ENCODE measurements at places on chromosomes 3 and 15.
A peak's percentile ranks its signal among the peaks of the same experiment; 100 is the strongest.

GRCh38 chr3:49902511-49903345 is 945 bp downstream of the MST1R start:
- no peak for DNase-seq

- DNase-seq, result no peak
These were observed 60.7 kb downstream of the SLC24A1 start for GRCh38 chr15:65682404-65682911.

DNA sequence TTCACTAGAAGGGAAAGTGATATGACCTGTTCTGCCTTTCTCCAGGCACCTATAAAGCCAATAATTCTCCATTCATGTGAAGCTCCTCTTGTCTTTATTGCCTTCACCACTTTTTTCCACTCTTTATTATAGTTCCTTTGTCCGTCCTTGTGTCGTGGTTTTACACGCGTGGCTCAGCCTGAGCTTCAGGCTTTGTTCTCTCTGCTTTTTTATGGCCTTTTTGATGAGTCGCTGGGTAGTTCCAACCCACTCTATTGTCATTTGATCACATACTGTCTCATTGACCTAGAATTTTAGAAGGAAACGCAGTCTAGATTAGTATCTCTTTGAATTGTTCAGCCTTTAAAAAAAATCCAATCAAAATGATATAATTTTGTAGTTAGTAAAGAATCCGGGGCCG is 403.2 kb downstream of the PTPRG start:
- DNase-seq, result no peak

GRCh38 chr15:31236184-31237042 is 90.2 kb upstream of the KLF13 start:
- peak; percentile 49 for DNase-seq

GRCh38 chr3:71905426-71905825 is 120.5 kb upstream of the PROK2 start:
- DNase-seq, result no peak

DNA sequence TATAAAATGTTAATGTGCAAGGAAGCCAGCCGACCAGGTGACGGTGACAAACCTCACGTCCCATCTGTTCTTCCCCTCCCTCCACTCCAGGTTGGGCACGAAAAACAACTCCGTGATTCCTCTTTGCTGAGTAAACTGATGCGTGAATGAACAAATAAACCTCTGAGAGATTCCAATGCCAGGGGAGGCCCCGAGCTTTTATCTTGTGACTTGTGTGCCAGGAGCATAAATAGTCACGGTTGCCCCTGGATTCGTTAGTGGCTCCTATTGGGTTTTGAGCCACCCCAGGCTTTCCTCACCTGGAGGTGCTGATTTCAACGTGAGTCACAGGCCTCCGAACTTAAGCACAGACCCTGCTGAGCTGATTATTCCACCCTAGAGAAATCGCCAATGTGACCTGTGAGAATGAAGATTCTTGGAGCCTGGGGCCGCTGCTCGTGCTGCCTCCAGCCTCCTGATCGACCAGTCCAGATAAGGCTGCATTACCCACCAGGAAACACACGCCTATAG is 119.2 kb downstream of the SHQ1 start:
- DNase-seq, result no peak

- no peak for DNase-seq
These were observed 45.0 kb downstream of the MYO5A start for GRCh38 chr15:52483707-52484106.

- DNase-seq, result peak; percentile 49
These were observed 12.0 kb downstream of the MRPL46 start for GRCh38 chr15:88454867-88455810.

DNA sequence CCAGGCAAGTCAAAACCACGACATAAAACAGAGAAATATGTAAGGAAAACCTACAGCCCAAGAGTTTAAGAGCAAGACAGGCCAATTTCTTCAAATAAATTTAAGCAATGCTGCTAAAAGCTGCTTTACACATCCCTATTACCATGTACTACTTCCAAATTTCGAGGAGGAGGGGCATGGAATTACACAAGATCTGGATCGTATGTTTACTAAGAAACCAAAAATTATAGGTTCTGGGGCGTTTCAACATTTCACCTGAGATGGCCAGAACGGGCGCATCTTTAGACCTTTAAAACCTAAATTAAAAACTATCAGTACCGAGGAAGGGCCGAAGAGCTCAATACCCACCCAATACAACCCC is 664 bp upstream of the NR2C2 start:
- DNase-seq, result no peak

DNA sequence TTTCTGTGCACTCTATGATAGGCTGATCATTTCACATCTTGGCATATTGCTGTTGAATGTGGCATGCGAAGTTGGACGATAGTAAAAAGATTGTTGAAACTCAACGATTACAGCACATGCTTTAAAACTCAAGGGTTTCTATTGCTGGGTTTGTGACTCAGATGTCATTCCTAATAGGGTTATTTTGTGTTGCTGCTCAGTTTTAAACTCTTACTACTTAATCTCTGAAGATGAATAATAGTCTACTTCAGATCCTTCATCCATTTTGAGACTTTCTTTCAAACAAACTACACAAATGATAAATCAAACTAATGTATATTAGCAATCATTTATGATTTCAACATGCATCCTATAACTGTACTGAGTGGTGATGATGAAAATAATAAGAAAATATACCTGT is 71.3 kb upstream of the MBNL1 start:
- no peak for DNase-seq

DNA sequence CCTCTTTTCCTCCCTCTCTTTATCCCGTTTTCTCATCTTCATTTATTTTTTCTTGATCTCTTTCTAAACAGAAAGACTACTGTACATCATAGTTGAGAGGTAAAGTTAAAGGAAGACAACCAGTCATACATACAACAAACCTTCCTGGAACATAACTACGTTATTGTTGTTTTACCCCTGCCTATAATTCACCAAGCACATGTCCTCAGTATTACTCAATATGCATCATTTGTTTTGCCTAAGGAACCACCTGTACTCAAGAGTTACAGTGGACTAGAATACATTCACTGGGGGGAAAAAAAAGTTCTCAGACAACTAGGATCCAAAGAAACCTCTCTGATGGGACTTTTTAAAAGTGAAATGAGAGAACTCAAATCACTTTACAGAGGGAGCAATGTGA is 344.7 kb upstream of the RBMS3 start:
- DNase-seq, result no peak

DNA sequence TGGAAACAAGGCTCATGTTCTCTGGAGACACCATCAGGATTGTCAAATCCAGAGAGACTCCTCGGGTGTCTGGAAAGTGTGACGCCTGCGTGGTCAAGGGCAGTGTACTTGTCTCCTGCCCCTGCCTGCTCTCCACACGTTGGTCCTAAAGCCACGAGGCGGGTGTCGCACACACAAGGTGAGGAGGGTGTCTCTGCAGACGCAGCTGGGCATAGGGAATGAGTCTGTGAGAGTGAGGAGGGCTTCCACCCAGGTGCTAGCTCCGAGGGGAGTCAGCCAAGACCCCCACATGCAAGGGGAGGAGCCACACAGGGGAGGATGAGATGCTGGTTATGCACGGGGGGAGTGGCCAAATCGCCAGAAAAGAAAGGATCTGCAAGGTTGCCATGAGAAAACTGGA is 27.9 kb upstream of the OCA2 start:
- no peak for DNase-seq

DNA sequence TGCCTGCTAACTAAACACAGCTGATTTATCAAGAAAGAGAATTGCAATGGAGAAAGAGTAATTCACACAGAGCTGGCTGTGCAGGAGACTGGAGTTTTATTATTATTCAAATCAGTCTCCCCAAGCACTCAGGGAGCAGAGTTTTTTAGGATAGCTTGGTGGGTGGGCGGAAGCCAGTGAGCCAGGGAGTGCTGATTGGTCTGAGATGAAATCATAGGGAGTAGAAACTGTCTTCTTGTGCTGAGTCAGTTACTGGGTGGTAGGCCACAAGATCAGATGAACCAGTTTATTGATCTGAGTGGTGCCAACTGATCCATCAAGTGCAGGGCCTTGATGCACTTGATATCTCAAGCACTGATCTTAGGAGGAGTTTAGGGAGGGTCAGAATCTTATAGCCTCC is 891.9 kb upstream of the CADM2 start:
- no peak for DNase-seq

DNA sequence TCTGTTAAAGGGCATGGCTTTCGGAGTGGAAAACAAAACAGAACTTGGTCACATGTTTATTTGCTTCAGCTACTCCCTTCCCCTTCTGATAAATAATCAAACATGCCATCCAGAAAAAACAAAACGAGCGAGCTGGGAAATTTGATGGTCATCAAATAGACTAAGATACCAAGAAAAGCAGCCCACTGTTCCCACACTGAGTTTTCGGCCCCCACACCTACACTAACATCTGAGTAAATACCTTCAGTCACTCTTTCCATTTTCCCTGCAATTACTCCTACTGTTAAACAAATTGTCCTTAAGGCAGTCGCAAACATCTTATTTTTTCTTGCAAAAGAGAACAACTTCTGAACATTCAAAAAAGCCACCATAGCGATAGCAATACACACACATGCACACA is 454.6 kb downstream of the FOXP1 start:
- no peak for DNase-seq

DNA sequence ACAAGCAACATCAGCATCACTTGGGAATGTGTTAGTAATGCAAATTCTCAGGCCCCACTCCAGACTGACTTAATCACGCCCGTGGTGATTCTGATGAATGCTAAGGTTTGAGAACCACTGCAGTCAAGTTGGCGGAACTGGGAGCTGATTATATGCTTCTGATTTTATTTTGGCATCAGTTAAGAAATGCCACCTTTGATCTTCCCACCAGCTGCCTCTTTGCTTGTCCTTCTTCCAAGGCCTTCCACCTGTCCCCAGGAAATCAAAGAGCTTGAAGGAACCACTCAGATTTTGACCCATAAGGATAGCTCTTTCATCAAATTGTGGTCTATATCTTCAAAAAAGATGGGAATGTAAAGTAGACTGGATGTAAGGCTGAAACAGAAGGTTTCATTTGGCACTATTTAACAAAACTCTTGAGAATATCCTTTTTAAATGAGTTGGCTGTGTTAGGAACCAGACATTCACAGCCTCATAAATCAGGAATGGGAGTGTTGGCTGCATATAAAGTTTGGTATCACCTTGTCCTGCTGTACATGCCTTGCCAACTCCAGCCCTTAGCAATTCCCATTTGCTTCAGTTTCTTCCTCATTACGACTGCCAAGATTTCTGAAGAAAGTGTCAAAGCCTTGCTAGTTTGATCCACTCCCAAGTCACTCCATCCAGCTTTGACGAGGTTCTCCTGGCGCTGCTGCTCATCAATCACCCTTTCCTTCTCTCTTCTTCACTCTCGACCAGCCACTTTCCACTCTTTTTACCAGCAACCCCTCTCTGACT is 125.8 kb upstream of the NPHP3 start:
- no peak for DNase-seq

DNA sequence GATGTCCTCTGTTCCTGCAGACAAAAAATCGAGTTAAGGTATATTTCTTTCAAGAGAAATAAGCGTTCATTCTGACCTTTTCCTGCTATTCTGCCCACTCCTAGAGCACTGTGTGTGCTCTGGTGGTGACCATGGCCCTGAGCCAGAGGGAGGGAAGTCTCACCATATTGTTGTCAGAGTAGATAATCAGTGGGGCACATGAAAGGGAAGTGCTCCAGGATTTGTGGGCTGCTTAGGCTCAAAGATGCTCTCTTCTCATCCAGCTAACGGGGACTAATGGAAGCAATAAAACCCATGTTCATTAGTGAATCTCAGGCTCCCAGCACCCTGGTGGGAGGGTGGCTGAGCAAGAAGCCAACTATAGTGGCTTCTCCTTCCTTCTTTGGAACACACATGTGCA is 70.7 kb upstream of the EOMES start:
- DNase-seq, result no peak

DNA sequence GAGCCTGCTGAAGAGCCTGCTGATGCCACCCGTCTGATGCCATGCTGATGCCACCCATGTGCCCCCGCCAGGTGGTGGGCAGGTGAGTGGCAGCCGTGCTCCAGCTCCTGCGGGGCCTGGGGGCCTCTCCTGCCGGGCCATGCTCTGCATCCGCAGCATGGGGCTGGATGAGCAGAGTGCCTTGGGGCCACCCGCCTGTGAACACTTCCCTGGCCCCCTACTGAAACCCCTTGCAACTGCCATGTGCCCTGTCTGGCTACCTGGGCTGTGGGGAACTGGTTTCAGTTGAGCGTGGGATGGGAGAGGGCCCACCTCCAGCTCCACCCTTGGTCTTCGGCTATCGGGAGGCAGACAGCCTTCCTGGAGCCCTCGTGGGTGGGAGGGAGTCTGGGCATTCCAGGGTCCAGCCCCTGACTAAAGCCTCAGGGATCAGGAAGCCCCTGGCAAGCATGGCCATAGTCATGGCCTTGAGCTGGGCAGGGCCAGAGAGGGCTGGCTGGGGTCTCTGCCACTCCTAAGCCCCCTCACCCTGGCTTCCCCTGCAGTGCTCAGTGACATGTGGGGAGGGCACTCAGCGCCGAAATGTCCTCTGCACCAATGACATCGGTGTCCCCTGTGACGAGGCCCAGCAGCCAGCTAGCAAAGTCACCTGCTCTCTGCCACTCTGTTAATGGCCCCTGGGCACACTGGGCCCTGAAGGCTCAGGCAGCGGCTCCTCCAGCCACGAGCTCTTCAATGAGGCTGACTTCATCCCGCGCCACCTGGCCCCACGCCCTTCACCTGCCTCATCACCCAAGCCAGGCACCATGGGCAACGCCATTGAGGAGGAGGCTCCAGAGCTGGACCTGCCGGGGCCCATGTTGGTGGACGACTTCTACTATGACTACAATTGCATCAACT is 92.2 kb downstream of the TBC1D2B start:
- no peak for DNase-seq

- DNase-seq, result no peak
These were observed 20.8 kb downstream of the FBN1 start for GRCh38 chr15:48624700-48625099.

DNA sequence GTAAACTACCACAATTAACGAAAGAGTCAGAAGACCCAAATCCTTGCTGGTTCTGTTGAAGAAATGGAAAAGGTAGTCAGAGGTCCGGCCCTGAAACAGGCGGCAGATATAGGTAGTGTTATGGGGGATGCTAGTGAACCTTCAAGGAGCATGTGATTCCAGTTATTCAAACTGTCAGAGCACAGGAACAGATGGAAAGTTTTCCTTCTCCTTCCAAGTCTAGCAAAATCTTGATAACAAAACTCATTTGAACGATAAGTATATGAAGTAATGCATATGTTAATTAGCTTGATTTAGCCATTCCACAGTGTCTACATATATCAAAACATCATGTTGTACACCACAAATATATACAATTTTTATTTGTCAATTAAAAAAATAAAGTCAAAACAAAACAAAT is 26.6 kb upstream of the GOLGA8J start:
- DNase-seq, result no peak

GRCh38 chr3:188955919-188956318 is 215.9 kb upstream of the TPRG1 start:
- no peak for DNase-seq

DNA sequence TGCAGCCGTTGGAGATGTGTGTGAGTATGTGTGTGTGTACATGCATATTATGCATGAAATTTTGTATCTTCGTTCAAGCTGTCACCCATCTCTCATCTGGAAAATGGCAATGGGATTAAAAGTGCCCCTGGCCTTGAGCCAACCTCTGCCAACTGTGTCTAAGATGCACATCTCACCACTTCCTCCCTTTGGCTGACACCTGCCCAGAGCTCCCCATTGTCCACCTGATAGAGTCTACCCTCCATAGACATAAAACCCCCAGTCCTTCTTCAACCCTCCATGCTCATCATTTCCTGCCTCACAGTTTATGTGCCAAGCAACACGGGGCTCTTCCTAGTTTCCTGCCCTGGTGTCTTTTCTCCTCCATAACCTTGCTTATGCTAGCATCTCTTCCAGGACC is 187.5 kb upstream of the HES1 start:
- no peak for DNase-seq

- DNase-seq, result no peak
These were observed 210.0 kb upstream of the TOPAZ1 start for GRCh38 chr3:44031387-44032380.

All from NCI-H1436 (cell line).